ENCODE measurements at places on chromosomes 3 and 15.

- DNase-seq = no peak
These were observed 856.1 kb downstream of the SI start for GRCh38 chr3:164222197-164222596.

GRCh38 chr3:66336333-66336766 is 115.5 kb downstream of the SLC25A26 start:
- no peak for DNase-seq

DNA sequence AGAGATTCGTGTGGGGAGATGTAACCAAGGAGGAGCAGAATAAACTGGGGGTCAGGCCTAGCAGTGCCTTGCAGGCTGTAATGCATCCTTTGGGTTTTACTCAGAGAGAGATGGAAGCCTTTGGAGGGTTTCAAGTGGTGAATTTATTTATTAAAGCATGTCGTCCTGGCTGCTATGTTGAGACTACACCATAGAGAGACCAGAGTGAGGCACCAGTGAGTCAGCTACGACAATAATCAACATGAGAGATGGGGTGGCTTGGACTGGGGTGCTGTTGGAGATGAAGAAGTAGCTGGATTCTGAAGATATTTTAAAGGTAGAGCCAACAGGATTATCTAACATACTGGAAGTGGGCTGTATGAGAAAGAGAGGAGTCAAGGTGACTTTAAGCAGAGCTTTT is 335.3 kb upstream of the ARHGEF26 start:
- no peak for DNase-seq

GRCh38 chr3:177426878-177427495 is 229.7 kb upstream of the TBL1XR1 start:
- no peak for DNase-seq

DNA sequence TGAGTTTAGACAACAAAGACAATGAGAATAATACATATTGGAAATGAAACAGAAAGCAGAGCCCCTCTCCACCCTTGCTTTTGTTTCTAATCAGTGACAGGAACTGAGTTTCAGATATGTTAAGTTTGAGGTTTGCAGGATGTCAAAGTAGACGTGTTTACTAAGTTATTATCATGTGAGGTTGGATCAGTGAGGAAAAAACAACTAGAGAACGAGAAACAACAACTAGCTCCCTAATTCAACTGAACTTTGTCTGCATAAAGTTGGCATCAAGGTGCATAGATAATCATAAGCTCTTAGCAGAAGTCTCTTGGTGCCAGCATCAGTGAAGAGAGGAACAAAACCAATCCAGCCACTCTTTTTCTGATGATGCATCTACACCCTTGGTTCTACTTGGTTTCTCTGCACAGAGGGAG is 491.1 kb upstream of the NR2F2 start:
- no peak for DNase-seq

DNA sequence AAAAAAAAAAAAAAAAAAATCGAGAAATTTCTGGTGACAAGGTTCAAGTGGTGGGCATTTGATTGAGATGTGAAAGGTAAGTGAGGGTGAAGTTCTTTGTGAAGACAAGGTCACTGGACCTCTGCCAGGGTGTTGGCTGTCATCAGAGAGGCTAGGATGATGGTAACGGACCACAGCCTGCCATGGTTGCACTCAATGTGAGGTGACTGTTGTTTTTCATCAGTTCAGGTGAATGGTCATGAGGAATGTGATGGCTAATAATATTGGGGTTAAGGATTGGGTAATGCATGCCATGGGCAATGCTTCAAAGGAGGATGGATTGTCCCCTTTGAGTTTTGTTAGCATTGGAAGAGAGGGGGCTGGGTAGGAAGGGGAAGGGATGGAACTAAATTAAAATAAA is 4.3 kb upstream of the ALPK3 start:
- DNase-seq = no peak

GRCh38 chr3:113590983-113591382 is 58.6 kb downstream of the SIDT1 start:
- no peak for DNase-seq

GRCh38 chr3:112411425-112411824 is 78.5 kb downstream of the CD200 start:
- no peak for DNase-seq

GRCh38 chr3:176934698-176935097 is 262.6 kb downstream of the TBL1XR1 start:
- no peak for DNase-seq

DNA sequence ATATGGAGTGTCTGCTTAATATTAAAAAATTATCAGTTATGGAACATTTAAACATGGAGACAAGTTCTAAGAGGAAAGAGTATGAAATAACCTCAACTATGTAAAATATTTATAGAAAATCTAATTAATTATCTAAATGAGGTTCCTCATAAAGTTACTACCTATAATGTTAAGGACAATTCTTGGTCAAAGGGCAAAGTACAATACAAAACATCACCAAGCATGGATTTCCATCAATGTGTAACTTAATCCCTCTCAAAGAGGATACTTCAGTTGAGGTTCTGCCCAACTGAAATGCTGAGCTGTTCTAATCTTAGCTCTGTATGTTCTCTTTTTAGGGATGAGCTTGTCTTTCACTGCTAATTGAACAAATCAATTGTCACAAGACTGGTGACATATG is 56.0 kb upstream of the CHRM5 start:
- DNase-seq = no peak

- DNase-seq = no peak
These were observed 16.0 kb downstream of the RMDN3 start for GRCh38 chr15:40739047-40739446.

DNA sequence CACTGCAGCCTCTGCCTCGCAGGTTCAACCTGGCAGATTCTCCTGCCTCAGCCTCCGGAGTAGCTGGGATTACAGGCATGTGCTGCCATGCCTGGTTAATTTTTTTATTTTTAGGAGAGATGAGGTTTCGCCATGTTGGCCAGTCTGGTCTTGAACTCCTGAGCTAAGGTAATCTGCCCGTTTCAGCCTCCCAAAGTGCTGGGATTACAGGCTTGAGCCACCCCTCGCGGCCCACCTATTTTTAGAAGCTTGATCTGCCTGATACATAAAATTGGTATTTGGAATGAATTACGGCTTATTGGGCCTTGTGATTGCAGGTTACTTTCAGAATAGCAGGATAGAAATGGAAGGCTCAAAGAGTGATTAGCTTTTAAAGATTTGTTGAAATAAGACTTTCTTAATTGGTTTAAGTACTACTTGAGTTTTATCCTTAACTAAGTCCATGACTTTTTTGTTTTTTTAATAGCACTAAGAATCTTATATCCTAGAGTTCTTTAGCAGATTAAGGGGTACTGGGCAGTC is 25.0 kb downstream of the GMPS start:
- DNase-seq = no peak

DNA sequence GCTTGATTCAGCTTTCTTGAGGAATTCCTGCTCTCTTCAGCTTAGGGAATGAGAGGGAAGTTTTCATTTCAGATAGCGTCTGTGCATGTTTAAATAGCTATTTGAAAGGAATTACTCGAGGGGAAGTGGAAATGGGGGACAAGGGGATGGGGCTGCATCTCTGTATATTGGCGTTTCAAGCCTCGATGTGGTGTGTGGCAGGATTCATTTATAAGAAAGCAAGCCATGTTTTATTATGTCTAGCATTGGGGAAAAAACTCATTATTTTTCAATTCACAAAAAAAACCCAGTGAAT is 1.0 kb downstream of the ATP2C1 start:
- no peak for DNase-seq

GRCh38 chr15:39052323-39052705 is 487.7 kb upstream of the RASGRP1 start:
- no peak for DNase-seq

DNA sequence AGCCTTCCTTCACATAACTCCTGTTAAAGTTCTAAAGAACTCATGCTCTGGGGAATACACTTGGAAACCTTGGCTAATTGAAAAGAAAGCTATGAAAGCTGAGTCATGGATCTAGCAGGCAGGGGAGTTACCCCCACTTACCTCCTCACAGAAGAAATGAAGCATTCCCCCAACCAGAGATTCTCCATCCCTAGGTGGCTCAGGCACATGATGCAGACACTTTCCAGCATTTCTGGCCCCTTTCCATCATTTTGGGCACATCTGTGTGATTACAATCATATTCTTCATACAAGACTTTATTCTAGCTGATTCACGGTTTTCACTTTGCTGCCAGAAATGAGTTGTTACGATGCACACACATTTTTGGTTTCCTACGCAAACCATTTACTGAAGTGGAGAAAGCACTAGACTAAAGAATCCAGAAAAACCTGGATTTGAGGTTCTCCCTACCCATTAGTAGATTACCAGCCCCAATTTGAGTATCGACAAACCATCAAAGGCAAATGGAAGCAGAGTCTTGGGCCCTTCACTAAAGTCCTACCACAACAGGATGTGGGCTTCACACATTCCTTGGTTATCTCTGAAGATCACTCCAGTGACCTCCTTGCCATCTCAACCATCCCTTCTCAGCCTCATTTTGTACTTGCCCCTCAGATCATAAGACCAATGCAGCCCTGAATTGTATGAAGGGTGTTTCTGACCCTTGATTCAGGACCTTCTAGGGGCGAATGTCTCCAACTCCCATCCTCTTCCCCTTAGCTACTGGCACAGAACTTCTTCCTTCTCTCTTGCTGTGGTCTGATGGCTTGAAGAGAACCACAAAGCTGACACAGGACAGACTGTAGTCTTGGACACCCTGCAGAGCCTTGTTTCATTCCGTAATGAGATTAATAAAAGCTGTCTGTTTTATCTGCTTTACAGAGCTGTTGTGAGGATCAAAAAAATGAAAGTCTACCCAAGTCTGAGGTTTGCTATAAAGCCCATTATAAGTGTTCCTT is 42.5 kb upstream of the SNRK start:
- DNase-seq = no peak

DNA sequence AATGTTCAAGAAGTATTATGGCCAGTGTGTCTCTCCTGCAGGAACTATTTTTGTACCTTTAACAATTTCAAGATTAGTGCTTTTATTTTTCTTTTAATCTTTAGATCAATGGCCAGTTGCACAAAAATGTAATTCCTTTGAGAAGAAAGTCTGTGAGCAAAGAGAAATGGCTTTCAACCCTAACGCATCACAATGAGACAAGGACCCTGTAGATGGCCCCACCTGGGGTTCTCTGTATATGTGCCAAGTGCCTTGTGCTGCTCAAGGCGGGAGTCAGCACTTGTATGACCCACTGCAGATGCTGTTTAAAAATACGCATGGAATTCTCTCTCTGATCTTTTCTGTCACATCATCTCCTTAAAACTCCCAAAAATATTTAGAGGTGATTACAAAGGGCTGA is 453.4 kb downstream of the OCA2 start:
- no peak for DNase-seq

GRCh38 chr3:94159062-94159828 is 96.4 kb downstream of the NSUN3 start:
- no peak for DNase-seq

- no peak for DNase-seq
These were observed 20.6 kb upstream of the USP3 start for GRCh38 chr15:63483521-63484371.

DNA sequence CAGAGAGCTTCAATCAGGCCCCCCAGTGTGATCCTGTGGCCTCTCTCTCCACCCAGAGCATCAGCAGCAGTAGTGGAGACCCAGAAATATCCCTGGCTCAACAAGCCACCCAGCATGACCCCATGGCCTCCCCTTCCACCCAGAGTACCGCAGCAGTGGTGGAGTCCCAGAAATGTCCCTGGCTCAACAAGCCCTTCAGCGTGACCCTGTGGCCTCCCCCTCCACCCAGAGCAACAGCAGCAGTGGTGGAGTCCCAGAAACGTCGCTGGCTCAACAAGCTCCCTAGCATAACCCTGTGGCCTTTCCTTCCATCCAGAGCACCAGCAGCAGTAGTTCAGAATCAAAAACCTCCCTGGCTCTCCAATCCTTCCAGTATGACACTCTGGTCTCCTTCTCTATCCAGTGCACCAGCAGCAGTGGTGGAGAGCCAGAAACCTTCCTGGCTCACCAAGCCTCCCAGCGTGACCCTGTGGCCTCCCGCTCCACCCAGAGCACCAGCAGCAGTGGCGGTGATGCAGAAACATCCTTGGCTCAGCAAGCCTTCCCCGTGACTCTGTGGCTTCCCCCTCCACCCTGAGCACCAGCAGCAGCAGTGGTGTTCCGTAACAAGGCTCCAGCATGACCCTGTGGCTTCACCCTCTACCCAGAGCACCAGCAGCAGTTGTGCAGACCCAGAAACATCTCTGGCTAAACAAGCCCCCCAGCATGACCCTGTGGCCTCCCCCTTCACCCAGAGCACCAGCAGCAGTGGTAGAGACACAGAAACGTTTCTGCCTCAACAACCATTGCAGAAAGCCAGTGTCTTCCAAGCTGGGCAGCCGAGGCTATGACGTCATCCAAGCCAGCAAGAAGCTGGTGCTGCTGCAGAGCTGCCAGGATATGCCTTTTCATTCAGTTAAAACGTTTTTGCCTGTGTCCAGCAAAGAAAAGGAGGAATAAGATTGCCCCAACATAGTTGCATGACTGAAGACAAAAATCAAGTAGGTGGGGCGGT is 61.3 kb upstream of the TAMM41 start:
- DNase-seq = no peak

DNA sequence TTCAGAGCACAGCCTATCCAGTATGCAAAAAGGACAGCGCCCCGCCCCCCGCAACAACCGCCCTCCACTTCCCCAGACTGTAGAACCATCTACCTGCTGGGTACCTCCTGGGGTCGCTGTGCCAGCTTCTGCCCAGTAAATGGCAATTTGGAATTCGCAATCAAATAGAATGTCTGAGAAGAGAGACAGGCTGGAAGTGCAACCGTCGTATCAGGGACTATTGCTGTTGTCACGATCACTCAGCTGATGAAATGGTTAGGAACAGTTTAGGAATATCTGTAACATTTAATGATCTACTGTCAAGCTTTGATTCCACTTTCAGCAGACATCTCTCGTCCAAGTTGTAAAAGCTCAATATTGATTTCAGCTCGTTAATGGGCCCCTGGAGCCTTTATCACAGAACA is 13.3 kb upstream of the PARL start:
- DNase-seq = no peak

- no peak for DNase-seq
These were observed 8.9 kb downstream of the GPR149 start for GRCh38 chr3:154421083-154421482.

GRCh38 chr3:109224333-109224732 is 87.8 kb downstream of the C3orf85 start:
- no peak for DNase-seq

- no peak for DNase-seq
These were observed 98.2 kb downstream of the NR2F2 start for GRCh38 chr15:96428742-96429141.

- no peak for DNase-seq
These were observed 30.3 kb downstream of the RPN1 start for GRCh38 chr3:128620268-128620691.

All from T-helper 22 cell (primary cell).